NCI-H2171 (cell line): ENCODE measurements at places on chromosomes 7 and 10.

DNA sequence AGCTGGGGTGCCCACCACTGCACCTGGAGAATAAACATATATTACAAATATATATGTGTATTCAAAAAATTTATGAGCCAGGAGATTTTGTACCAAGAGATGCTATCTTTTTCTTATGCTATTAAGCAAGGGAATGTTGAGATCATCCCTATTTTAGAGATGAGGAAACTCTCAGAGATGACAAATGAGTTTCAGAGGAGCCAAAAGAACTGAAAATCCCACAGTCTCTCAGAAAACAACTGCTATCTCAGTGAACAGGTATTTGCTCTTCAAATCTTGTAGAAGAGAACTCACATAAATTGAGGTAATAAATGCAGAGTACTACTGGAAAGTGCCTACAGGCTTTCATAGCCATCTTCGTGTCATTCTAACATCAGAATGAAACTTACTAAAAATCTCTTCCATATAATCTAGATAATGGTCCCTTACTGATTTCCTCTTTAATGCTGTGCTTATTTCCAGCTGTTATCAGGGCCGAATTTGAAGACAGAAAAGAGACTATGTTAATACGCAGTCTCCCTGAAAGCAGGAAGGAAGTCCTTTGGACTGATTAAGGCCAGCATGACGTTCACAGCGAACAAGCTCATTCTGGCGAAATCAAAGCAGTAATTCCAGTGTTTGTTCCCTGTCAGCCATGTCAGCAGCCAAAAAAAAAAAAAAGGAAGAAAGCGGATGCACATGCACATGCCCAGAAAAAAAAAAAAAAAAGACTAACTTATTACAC is 29.4 kb upstream of the ANAPC16 start:
- DNase-seq = no peak

GRCh38 chr7:121730869-121731268 is 142.1 kb upstream of the PTPRZ1 start:
- no peak for DNase-seq

- no peak for DNase-seq
Observed at GRCh38 chr10:48282829-48283228, 8.3 kb upstream of the FRMPD2 start.

- DNase-seq = no peak
Observed at GRCh38 chr10:43925793-43926192, 277.1 kb upstream of the ZNF32 start.

DNA sequence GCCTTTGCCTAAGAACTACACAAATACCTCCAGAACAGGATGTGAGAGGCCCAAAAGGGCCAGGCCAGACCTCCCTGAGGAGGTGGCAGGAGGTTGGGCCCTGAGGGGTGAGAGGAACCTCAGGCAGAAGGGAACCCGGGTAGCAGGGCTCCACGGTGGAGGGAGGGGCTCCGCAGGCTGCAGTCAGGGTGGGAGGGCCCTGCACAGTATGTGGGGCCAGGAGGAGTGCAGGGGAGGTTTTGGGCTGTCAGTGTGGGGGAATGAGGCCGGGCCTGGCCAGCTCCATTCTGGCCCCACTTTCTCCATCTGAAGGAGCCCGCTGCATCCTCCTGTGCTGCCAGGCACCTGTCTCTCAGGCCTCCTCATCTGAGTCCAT is 25.9 kb downstream of the DNAJB12 start:
- DNase-seq = no peak

DNA sequence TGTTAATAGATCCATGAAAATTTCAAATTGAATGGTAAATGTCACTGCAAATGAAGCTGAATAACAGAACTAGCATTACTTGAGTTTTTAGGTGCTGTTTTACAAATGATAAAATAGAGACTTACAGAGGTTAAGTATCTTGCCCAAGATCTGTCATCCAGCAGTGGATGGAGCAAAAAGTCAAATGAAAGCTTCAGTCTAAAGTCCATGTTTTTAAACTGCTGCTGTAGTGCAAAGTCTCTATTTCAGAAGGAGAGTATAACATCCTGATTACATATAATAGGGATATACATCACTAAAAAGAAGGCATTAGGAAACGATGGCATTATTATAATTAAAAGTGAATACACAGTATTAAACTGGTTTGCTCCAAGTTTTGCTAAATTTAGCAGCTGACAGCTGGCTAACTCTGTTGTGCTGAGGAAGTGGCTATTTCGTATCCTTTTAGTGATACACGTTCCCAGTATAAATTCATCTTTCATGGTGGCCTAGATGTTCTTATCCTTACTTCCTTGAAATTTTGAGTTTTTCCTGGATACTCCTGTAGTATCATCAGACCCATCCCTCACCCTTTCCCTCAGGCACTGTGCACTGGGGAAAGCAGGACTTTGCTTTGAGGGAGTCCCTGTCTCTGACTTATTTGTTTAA is 603.2 kb downstream of the MAGI2 start:
- DNase-seq = no peak

DNA sequence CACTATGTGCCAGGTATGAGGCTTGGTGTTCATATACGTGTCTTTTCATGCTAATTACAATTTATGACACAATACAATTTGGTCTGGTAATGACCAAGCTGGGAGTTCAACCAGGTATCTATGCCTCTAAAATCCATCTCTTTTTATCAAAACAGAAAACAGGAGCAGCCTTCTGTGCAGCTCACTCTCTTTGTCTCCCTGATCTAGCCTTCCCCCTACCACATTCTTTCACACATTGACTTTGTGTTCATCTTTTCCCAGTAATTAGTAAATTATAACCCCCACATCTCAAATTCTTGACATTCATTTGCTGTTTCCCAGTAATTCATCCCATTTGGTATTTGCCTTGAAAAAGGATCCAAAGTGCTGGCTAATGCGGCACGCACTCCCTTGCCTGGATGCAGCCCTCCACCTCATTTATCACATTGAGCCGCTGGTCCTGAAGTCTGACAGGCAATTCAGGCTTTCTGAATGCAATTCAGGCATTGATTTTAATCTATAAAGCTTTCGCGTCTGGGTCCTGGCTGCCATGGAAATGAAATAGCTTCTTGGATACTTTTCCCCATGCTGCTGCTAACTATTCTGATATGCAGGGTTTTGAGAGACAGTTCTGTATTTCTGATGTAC is 112.5 kb upstream of the ANKRD1 start:
- no peak for DNase-seq

DNA sequence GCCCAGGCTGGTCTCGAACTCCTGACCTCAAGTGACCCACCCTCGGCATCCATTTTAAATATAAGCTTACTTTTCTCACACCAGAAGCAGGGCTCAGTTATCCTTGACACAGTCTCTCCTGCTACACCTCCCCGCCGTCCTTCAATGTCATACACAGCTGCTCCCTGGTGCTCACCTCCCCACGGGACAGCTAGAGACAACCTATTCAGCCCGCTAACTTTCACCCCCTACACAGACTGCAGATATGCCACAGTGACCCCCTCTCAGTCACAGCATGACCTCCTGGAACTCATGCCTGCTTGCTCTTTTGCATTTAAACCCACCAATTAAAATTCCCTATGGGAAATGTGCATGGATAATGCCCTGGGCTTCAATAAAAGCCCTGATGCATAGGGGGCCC is 44.2 kb upstream of the KCNMA1 start:
- no peak for DNase-seq

DNA sequence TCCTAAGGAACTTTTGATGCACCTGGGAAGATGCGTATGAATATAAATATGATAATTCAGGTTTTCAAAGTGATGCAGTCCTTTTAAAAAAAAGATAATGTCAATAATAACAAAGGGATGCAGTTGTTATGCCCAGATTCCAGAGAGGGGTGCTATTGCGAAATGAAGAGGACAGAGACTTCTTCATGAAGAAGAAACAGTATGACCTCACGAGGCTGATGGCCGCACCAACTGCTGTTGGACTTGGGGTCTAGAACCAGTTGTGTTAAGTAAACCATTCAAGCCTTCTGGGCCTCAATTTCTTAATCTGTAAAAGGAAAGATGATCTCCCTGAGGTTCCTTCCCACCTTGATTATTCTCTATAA is 55.1 kb downstream of the LYZL2 start:
- DNase-seq = no peak

- no peak for DNase-seq
Observed at GRCh38 chr10:84588426-84588825, 260.0 kb downstream of the CCSER2 start.

GRCh38 chr7:116315293-116315692 is 105.0 kb downstream of the TES start:
- no peak for DNase-seq

GRCh38 chr7:21063106-21063505 is 276.4 kb upstream of the SP8 start:
- no peak for DNase-seq

- DNase-seq = no peak
Observed at GRCh38 chr10:49253340-49253906, 45.5 kb upstream of the C10orf71 start.

DNA sequence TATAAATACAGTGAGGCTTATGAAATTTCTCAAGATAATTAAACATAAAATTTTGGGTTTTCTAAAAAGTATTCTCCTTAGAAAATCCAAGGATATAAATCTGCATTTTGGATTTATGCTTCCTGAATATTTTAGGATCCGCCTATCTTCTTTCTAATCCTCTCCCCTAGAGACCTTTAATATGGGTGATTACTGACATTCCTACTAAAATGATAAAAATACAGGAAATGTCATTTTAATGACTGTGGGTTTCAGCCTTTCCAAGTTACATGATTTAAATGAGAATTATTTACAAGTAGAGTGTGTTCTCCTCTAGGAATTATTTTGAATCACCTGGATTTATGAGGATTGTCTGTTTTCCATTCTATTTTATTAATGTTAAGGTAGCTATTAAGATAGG is 150.4 kb downstream of the C7orf25 start:
- no peak for DNase-seq

DNA sequence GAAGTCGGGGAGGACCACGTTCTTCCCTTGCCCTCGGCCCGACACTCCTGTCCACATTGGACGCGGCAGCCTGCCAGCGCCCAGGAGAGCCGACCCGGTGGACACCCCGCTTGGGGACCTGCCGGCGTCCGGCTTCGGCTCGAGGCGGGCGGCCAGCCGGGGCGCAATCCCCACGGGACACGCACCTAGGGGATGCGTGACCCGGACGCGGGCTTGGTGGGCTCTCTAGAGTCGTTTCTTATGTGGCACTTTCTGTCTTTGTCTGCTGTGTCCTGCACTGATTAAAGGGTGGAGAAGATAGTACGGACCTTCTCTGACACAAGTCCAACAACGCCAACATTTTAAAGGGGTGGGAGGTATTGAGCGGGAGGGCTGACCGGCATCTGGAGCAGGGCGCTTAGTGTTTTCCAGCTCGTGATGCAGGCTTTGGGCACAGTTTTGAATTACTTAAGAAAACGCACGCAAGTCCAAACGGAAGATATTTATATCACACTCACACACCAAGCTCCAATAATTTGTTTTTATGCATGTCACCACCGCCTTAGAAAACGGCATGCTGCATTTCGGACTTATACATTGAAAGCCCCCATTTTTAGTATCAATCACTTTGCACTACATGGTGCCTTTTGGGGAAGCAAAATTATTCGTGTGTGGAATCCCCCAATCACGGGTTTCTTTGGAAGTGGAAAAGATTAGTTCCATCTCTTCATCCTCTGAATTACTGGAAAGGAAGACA is 3.9 kb upstream of the SPAG6 start:
- no peak for DNase-seq

DNA sequence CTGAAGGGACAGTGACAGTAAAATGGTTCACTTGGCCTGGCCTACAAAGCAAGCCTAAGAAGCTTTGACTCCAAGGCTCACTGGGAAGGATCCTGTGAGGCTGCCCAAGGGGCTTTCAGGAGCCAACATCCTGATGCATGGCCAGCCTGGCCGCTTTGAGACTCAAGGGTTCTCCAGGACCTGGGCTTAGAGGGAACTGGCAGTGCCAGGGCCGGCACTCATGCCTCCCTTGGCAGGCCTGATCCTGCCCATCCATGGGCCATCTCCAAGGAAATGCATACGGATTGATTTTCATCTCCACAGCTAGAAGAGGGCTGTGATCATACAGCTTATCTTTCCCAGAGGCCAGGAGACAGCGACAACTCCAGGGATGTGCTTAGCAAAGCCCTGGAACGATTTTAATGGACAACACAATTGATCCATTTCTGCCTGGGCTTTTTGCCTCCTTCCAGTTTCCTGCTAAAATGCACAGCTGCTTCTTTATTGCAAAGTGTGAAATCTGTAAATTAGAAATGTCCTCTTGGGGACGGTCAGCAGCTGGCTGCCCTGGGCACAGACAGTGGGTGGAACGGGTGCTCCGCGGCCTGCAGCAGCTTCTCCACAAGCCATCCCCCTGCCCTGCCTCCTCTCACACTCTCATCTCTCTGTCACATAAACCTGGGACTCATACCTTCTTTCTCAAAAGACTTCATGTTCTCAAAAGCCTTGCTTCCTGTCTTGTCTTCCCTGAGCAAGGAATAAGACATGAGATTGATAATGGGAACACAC is 288.5 kb downstream of the GRID1 start:
- DNase-seq = no peak

GRCh38 chr7:28088901-28089714 is 91.5 kb downstream of the JAZF1 start:
- DNase-seq = no peak

DNA sequence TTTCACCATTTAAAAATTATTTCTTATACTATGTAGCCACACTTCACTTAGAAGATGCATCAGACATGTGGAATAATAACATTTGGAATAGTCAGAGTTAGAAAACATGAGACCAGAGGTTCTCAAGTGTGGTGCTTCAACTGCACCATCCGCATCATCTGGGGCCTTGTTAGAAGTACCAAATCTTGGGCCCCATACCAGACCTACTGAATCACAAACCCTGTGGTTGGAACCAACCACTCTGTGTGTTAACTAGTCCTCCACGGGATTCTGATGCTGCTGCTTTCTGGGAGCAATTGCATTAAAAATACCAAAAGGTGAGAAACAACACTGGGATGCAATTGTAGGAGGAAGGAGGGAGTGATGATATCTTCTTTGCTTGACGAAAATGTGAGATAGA is 125.2 kb downstream of the GNAT3 start:
- no peak for DNase-seq

DNA sequence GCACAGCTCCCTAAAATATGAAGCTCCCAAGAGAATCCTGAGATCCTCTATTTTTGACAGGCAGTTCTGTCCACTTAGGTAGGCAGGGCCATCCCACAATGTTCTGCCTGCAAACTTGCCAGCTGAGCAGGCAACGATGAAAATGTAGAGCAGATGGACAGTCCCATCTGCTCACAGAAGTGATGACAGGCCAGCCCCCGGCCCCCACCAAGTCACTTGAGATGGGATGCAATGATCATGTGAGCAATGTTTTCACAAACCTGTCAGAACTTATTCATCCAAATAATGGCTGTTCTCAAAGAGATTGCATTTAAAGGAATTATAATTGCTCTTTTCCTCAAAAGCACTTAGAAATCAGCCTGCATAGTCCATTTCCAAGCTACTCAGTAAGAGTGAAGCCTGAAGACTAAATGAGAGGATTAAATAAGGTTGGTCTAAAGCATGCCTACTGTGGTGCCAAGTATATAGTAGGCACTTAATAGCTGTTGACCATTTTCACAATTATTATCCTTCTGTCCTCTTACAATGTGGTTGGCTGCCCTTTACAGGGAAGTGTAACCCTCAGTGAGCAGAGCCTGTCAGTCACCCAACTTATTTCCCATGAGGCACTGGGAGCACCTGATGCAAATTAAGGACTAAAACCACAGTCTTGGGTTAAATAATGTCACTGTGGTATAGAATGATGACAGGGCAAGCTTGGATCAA is 301.2 kb downstream of the FGFR2 start:
- peak; percentile 38 for DNase-seq
